Right hindlimb (tissue), 1 donor: ENCODE measurements at places on chromosomes 6 and 20.

DNA sequence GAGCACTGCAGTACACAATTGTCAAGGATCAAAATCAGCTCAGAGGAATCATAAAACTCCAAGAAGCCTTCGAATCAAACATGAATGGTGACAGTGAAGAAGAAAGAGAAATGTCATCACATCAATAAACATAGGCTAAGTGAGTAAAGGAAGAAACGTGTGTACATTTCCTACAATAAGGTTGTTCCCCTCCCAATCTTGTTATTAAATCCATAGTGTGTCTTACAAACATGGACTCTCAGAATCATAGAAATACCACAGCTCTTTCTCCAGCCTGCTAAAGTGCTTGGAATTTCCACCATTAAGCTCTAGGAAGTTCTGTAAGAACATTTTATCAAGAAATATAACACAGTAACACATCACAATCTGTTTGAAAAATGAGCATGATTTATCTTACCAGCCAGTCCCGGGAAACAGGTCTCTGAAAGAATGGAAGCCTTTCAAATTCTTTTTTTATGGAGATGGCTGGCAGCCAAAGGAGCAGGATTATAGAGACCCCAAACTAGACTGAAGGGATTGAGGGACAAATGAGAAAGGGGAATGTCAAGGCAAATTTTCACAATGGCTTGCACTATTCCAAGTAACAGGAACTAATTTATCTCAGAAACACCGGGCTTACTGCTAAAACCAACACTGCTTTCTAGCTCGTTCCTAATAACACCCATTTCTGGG, 4.5 kb upstream of the TNFAIP3 start:
- no peak for DNase-seq

DNA sequence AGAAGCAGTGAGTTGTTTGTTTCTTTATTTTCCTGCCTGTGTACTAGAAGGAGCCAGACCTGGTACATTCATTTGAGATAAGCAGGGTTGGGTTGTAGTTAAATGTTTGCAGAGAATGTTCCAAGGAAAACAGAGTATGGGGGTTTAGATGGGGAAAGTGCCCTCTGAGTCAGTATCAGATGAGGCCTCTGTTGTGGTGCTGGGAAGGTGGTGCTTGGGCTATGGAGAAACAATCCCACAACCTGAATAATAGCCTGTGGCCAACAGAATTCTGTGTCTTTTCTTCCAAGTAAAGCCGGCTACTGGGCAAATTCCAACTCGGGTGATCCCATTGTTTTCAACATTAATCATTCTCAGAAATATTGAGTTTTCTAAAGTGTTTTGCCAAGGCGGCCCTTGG, 109.3 kb downstream of the RNF144B start:
- DNase-seq = no peak

- DNase-seq = no peak
Observed at GRCh38 chr20:11453430-11453829, 464.3 kb upstream of the BTBD3 start.

- DNase-seq = no peak
Observed at GRCh38 chr6:32371229-32371628, 474 bp downstream of the TSBP1 start.

- DNase-seq = no peak
Observed at GRCh38 chr6:610882-611281, 46.0 kb downstream of the HUS1B start.

DNA sequence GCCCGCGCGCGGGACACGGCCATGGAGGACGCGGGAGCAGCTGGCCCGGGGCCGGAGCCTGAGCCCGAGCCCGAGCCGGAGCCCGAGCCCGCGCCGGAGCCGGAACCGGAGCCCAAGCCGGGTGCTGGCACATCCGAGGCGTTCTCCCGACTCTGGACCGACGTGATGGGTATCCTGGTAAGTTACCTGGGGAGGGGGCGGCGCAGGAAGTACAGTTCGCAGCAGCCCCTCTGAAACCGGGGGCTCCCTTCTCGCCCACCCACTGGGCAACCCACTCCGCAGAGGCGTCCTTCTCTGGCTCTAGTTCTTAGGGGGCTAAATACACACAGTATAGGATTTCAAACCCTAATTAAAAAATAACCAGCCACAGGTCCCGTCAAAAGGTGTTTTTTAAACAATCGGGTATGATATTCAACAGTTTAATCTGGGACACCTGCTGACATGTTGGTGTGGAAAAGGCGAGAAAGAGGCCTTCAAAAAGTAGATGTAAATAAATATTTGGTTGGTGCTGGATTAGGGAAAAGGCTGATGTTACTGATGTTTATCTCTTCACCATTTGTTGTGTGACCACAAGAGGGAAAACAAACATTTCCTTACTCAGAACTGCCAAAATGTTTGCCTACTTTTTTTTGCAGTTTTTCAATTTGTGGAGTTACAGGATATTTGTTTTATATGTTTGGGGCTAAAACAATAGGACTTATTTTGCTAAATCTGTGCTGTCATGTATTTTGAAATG, 577 bp downstream of the SASH1 start:
- no peak for DNase-seq

- no peak for DNase-seq
Observed at GRCh38 chr6:38016824-38017223, 197.3 kb downstream of the ZFAND3 start.

GRCh38 chr6:42142118-42142835, at the start of gene C6orf132:
Gene C6orf132, minus strand, starts transcription at chr6:42142620. Its CDS starts 176 bp downstream, at chr6:42142444.
- DNase-seq = no peak

DNA sequence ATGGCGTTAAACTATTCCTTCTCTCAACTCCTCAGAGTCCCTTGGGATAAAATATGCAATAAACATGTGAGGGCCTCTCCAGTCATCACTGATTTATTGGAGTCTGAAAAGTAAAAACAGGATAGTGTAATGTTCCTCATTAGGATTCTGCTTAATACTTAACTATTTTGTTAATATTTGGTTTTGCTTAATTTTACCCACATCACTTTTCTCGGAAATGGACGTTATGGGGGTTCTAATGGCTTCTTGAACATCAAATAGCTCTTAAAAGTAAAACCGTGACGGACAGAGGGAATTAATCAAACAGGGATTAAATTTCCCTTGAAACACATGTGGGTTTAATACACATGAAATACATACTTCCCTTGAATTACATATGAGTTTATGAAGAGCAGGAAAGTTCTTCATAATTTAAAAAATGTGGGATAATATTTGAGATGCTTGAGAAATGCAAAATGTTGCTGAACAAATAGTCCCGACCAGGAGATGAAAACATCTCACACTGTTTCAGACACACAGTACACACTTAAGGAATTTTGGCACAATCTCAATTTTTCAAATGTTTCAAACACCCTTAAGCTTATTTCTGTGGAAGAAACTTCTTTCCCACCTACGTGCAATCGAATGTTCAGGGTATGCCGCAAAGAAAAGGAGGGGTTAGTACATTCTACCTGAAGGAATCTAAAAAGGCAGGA, 38.4 kb upstream of the EIF2S2 start:
- no peak for DNase-seq

GRCh38 chr6:5536644-5537043, 275.3 kb downstream of the FARS2 start:
- no peak for DNase-seq

DNA sequence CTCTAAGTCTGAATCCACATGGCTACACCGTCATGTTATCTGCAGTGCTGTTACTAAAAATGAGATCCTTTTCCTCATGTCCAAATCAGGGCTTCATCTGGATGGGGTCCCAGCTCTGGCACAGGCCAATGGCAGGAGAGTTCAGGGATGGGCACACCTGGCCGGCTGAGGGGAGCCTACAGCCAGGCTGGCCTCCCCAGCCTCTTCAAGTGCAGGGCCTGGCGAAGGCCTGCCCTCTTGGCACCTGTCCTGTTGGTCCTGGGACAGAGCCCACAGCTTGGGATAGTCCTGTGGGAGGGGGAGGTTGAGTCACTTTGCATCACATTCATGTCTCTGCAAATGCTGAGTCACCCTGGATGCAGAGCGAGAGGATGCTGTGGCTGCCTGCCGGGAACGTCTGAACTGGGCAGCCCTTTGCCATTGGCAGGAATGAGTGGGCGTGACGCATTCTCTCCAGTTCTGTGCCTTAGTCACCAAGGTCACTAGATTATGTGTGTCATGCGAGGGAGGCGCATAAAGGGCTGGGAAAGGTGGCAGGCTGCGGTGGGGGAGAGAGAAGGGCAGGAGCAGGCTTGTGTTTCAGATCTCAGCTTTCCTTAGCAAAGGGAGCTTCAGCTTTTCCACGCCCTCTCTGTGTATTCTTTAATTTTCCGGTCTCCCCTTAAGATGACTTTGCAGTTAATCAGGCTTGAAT, 223.2 kb upstream of the ECI2 start:
- peak; percentile 76 for DNase-seq

- DNase-seq = peak; percentile 43
Observed at GRCh38 chr6:130020073-130020906, 1.9 kb downstream of the L3MBTL3 start.

- DNase-seq = no peak
Observed at GRCh38 chr6:25689966-25690365, 38.0 kb downstream of the SCGN start.

GRCh38 chr6:119470893-119471542, 121.5 kb upstream of the MAN1A1 start:
- DNase-seq = no peak

GRCh38 chr6:69265706-69266105, 531.1 kb downstream of the LMBRD1 start:
- DNase-seq = no peak

- peak; percentile 27 for DNase-seq
Observed at GRCh38 chr6:143223895-143224294, 163.2 kb downstream of the AIG1 start.

DNA sequence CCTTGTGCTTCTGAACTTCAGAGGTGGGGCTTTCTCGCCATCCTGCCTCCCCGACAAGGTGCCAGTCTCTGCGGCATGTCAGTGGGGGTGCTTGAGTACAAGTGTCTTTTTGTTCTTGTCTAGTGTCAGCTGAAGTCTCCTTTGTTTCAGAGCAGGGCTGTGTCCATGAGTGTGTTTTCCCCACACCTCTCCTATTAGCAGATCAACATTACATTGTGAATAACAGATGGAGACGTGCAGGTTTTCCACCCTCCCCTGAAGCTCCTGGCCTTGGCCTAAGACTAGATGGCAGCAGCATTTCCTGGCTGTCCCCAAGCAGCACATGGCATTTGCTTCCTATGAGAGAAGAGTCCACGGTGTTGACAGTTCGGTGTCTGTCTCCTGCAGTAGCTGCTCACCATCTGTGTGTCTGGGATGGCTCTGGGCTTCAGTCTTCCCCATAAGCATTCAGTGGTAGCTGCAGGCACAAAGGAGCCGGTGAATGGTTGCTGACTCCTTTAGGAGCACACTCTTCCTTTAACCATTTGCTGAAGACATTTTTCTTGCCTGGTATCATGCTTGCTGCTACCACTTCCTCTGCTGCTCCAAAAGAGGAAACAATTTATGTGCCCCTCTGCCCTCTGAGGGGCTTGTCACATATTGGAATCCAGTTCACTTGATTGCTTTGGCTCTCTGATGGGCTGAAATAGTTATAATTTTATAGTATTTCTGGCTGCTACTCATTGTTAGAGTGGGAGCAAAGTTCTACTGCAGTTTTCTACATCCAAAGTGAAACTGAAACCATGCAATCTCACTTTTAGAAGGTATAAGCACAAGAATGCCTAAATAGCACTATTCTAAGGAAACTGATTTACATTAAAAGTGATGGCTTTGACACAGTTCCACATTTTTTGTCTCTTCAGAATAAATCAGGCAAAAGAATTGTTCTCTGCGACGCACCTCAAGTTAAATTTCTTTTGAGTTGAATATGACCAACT, 913.0 kb downstream of the C6orf118 start:
- DNase-seq = no peak

DNA sequence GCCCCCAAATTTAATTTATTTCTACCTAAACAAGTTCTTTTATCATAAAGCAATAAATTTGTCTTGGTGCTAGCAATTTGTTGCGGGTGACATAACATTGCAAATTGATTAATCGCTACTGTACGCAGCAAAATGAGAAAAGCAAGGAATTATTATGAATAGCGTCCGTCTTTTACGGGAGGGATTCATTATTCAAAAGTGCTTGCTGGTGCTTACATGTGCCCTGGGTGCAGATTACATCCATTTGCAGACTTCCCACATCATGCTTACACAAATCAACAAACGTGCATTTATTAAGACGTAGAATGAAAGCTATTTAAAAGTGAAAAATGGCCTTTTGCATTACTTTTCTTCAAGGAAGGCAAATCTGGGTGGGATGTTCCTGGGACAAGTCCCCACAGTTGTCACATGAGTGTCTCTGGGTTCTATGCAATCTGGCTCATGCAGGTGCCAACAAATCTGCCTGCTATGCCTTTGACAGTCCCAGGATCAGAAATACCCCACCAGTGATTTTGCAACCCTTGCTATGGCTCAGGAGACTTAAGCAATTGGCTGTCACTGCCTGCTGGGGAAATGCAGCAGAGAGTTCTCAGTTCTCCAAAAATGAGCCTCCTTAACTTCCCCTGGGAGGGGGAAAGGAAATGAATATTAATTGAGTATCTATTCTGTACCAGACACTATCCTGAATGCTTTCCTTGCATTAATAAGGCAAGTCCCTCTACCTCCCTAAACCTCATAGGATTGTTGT, 30.1 kb upstream of the MAFB start:
- no peak for DNase-seq

- peak; percentile 28 for DNase-seq
Observed at GRCh38 chr20:48286601-48287000, 501.3 kb upstream of the SULF2 start.

DNA sequence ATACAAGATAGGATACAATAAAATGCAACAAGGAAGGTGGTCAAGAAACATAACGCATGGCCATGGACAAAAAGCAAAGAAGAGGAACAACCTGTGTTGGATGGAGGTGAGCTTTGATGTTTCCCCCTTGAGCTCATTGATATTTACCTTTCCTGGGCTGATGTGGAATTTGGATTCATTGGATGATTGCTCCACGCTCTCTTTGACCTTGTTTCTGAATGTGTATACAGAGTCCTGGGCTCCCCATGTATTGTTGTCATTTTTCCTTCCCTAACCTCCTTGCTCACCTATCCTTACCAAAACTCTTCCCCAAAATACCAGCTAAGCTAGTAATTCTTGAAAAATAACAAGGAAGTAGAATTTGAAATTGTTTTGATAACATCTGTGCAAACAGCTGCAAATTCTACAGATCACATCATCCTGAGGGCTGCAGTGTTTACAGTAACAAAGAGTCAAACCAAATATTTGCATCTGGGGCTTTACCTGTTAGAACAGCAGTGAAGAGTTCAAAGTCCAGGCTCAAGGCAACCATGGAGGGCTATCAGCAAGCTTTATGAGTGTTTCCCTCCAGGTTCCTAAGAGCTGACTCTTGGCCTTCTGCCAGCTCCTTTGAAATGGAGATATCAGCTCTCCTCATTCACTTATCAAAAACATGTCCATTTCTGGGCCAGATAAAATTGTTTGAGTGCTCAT, 214.3 kb upstream of the MARCKS start:
- DNase-seq = no peak

- no peak for DNase-seq
Observed at GRCh38 chr20:51432875-51433274, 109.6 kb downstream of the NFATC2 start.

- no peak for DNase-seq
Observed at GRCh38 chr20:31759836-31760518, 20.9 kb downstream of the TPX2 start.

DNA sequence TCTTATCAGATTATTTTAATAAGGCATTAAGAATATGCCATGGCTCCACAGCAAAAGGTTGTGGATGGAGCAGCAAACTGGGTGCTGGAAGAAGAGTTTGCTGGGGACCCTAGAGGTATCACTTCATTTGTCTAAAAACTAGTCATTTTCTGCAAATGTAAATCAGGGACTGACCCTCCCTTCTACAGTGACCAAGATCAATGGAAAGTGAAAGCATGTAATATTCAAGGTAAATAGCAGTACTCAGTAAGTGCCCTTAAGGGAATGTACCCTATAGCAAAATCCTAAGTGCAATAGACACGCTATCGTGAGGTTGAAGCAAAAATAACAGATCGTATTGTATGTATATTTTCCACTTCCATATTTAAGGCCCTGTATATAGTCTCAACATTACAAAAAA, 38.7 kb downstream of the TRDN start:
- DNase-seq = no peak
